Activated T-cell treated with anti-CD3 and anti-CD28 coated beads, Interleukin-2, amount 50 U/mL, for 4 hours (primary cell): ENCODE measurements at places on chromosomes 1 and 21.

GRCh38 chr21:16205527-16205926 is 475.7 kb downstream of the USP25 start:
- DNase-seq, result no peak

DNA sequence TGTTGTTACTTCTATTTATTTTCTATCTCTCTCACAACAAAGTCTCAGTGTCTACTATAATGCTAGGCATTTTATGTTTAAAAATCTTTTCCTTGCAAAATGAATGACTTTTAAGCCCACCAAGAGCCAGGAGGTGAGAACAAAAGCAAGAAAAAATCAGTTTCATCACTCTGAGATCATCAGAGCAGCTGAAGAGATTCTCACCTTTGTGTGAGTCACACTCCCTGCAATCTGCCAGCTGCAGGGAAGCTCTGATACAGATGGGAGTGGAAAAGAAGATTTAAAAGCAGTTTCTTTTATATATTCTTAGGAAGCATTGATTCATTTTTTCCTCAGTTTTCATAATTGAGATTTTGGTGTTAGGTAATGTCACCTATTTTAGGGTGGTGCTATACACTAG is 107.6 kb downstream of the LHX9 start:
- DNase-seq, result no peak

GRCh38 chr21:31331231-31331630 is 12.8 kb downstream of the TIAM1 start:
- DNase-seq, result no peak

- DNase-seq, result no peak
Measured at GRCh38 chr1:10143961-10144485, 66.3 kb upstream of the KIF1B start.

GRCh38 chr1:201022493-201022819 is 1.1 kb downstream of the KIF21B start:
- DNase-seq, result no peak

DNA sequence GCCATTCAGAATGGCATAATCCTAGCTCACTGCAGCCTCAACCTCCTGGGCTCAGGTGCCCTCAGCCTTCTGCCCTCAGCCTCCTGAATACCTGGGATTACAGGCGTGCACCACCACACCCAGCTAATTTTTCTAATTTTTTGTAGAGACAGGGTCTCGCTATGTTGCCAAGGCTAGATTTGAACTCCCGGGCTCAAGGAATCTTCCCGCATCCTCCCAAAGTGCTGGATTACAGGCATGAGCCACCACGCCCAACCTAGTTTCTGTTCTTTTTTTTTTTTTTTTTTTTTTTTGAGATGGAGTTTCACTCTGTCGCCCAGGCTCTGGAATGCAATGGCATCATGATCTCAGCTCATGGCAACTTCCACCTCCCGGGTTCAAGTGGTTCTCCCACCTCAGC is 108.9 kb downstream of the LACTBL1 start:
- no peak for DNase-seq

DNA sequence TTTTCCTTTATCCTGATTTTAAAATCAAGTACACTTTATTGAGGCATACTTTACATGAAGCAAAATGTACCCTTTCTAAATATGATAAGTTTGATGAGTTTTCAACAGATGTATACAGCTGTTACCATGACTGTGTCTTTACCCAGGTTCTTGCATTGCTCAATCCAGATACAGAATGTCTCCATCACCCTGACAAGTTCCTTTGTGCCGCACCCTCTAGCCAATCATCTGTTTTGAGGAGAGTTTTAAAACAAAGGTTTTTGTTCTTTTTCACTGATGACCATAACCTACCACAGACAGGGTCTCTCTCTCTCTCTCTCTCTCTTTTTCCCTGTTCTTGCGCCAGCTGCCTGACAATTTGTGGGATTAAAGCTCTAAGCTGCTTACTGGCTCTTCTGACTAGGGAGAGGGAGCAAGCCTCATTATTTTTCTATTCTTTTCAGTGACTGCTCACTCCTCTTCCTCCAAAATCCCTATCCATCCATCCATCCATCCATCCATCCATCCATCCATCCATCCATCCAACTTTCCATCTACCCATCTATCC is 1.2 kb upstream of the KCNE1 start:
- no peak for DNase-seq

- no peak for DNase-seq
Measured at GRCh38 chr1:44024031-44024902, 7.0 kb downstream of the SLC6A9 start.

- DNase-seq, result no peak
Measured at GRCh38 chr1:178005450-178005849, 35.6 kb upstream of the SEC16B start.
